Activated CD4-positive, alpha-beta T cell treated with anti-CD3 and anti-CD28 coated beads for 4 hours (primary cell): ENCODE measurements at places on chromosomes 11 and 22.
A peak's percentile ranks its signal among the peaks of the same experiment; 100 is the strongest.

- no peak for DNase-seq
These were observed 10.0 kb upstream of the AMBRA1 start for GRCh38 chr11:46603704-46604308.

DNA sequence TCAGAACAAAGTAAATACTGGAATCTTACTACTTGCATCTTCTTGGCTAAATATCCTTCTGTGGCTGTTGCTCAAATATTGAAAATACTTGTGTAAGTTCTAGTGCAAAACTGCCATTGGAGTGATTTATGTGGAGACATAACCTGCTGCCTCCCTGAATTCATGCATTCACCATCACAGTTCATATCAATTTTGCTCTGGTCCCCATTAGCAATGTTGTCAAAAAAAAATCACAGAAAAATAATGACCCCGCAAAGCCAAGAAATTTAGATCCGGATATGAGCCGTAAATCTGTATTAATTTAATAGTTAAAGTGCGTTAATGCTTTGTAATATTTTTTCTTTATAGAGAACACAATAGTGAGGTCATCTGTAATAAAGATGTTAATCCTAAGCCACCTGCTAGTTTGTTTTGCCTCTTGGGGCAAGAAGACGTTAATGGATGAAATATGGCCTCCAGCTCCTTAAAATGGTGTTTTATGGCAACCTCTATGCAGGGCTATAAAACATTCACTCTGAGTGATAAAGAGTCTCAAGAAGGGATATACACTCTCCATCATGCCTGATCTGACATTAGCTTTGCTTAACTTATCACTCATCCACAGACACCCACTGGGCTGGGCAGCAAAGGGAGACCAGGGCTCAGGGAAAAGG, 255.9 kb downstream of the INSC start:
- no peak for DNase-seq

DNA sequence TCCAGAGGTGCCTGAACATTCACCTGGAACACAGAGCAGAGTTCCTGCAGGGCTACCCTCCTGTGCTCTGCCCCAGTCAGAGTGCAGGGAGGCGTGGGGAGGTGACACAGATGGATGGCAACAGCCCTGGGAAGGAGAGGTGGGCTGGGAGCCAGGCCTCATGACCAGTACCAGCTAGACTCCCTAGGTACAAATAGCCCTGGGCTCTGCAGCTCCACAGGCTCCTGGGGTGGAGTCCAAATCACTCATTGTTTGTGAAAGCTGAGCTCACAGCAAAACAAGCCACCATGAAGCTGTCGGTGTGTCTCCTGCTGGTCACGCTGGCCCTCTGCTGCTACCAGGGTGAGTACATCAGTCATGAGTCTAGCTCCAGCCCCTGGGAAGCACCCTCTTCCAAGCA, at the start of gene SCGB1D2:
TSS of gene SCGB1D2 (plus strand) at position 219 of the 400 bp plus-strand sequence. CDS start at position 288, 69 bp downstream.
- no peak for DNase-seq

GRCh38 chr11:61411589-61411988, 18.2 kb downstream of the CPSF7 start:
- no peak for DNase-seq

- DNase-seq, result no peak
These were observed 89.3 kb downstream of the PRR5L start for GRCh38 chr11:36385121-36385970.

- no peak for DNase-seq
These were observed 19.8 kb upstream of the RAPSN start for GRCh38 chr11:47468598-47469214.

DNA sequence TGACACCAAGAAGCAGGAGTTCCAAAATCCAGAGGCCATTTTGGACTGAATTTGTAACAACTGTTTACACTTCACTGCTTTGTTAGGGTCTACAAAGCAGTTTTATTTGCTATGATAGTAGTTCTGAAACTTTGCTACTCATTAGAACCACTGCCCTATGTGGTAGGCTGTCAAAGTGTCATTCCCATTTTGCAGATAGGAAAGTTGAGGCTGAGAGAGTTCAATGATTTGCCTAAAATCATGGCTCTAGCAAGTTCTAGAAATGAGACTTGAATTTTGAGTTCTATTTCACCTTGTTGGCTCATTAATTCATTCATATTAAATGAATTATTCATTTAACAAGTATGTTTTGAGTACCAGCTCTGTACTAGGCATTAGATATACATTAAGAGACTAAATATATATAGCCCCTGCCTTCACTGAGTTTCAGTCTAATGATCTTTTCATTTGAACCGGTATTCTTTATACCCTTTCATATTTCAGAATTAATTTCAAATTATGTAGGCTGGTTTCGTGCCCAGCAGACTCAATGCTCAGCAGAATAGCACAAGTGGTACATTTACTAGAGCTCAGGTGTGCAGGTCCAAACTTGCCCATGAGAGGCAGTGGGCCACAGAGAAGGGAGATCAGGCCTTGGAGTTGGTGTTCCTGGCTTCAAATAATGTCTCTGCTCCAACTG, 93.5 kb downstream of the ME3 start:
- no peak for DNase-seq

DNA sequence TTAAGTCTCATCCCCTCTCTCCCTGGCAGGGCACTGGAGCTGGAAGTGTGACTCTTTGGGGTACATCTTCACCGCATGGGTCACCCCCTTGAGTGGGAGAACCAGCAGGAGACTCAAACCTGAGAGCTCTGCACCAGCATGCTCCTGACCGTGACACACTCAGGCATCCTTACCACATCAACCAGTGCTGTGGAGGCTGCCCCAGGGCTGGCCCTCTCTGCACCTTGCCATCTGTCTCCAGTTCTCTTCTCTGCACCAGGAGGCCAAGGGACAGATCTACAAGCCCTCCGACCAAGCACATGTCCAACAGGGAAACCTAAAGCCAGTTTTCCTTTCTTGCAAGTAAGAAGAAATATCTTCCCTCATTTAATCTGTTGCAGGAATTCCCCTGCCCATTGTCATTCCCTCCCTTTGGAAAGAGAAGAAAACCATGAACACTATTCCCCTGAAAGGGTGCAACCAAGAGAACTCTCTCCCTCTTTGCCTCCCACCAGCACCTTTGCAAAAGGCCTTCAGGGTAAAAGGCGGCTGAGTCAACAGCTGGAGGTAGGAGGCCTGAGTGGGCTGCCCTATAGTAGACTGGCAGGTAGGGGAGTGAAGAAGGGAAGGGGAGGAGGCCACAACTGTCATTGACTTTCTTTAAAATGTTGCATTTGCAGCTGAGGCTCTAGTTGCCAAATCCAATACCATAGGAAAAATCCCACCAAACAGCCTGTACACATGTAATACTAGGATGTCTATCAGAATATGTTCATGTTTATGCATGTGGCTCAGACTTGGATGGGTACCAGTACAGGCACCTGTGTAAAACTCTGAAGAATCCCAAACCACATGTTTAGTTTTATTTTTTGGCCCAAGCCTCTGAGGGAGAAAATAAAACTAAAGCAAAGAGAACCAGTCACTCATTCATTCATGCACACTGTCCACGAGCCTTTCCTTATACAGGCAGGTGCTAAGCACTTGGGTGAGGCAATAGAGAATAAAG, 117.0 kb downstream of the WT1 start:
- no peak for DNase-seq

GRCh38 chr11:8336356-8337129, 72.9 kb upstream of the LMO1 start:
- DNase-seq, result no peak

DNA sequence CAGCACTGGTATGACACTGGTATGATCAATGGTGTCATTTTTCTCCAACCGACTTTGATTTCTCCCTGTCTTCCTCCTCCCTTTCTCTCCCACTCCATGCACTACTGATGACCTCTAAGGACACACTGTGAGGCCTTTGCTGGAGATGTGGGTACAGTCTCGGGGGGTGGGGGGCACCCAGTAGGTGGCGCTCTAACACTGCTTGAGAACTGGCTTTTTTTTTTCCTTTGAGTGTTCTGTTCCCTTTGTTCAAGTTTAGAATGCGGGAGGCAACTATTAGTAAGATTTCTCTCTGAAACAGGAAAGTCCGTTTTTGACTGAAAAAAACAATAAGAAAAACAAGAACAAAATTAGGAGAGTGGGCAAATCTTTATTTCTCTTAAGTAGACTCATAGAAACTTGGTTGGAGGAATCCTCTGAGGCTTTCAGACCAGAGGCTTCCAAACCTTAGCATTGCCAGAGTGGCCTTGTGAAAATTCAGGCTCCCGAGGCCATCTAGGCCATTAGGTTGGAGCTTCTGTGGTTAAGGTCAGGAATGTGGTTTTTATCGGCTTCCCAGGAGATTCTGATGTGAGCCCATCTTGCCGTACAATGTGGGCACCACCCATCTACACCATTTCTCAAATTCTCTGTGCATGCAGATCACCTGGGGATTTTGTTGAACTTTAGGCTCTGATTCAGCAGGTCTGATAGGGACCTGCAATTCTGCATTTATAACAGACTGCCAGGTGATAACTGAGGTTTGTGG, 43.2 kb downstream of the PANX1 start:
- DNase-seq, result peak; percentile 27

- no peak for DNase-seq
These were observed 646.8 kb upstream of the CCDC90B start for GRCh38 chr11:83933008-83933407.

DNA sequence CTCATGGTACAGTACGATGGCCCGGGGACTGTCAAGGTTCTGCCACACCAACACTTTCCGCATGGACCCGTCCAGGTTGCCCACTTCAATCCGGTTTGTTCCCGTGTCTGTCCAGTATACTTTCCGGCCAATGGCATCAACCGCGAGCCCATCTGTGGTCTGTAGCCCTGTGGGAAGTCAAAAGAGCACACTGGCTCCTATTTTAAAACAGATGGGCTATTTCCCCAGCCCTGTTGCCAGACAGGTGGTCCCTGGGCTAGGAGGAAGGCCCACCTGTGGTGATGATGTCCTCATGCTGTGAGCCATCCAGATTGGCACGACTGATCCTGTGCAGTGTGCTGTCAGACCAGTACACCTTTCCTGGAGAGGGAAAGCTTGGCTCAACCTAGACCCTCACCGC, 30.4 kb upstream of the CKAP5 start:
- DNase-seq, result no peak

DNA sequence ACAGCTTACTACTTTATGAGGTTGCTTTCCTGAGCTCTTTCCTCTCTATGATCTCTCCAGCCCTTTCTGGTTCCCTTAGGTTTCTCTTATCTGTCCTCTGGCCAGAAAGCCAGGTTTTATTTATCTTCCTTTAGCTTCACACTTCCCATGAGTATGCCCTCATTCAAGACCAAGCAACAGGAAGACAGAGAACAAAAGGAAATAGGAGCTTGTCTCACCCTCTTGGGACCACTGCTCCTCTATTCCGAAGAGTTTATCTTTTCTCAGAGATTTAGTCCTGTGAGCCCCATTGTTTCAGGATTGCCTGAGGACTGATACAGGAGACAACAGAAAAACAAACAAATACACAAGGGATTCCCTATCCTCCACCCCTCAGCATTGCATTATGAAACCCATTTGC, 62.4 kb upstream of the CCDC179 start:
- no peak for DNase-seq

- peak; percentile 76 for DNase-seq
These were observed 14.6 kb upstream of the MIAT start for GRCh38 chr22:26642465-26643417.

GRCh38 chr11:73185680-73186293, 32.3 kb upstream of the P2RY2 start:
- DNase-seq, result no peak

- no peak for DNase-seq
These were observed 1024.5 kb downstream of the LRRC4C start for GRCh38 chr11:40434926-40435325.

GRCh38 chr11:68912254-68912653, 8.6 kb downstream of the IGHMBP2 start:
- DNase-seq, result no peak

DNA sequence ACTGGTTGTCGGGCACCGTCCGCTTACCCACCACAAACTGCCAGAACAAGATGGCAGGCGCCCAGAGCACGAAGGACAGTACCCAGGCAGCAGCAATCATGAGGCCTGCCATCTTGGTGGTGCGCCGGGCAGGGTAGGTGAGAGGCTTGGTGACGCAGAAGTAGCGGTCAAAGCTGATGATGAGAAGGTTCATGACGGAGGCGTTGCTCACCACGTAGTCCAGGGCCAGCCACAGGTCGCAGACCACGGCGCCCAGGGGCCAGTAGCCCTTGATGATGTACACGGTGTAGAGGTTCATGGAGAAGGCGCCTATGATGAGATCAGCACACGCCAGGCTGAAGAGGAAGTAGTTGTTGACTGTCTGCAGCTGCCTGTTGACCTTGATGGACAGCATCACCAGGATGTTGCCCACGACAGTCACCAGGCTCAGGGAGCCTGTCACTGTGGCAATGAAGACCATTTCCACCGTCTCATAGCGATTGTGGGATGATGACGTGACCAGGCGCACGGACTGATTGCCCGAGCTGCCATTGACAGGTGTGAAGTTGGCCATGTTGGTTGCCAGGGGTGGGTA, 4.6 kb downstream of the MDK start:
- no peak for DNase-seq

- no peak for DNase-seq
These were observed 12.6 kb downstream of the POLR2F start for GRCh38 chr22:37965940-37966664.

DNA sequence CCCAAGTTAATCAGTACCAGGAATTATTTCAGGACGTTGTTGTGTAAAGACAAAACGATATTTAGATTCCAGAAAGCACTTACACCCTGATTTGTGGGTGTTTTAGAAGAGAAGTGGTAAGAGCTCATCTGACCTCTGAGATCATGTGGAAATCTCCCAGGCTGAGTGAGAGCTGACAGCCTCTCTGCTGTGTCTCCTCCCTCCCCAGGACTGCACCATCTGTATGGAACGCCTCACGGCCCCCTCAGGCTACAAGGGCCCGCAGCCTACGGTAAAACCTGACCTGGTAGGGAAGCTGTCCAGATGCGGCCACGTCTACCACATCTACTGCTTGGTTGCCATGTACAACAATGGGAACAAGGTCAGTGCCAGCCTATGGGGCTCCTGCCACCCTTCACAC, 20.0 kb downstream of the DTX4 start:
- DNase-seq, result no peak

DNA sequence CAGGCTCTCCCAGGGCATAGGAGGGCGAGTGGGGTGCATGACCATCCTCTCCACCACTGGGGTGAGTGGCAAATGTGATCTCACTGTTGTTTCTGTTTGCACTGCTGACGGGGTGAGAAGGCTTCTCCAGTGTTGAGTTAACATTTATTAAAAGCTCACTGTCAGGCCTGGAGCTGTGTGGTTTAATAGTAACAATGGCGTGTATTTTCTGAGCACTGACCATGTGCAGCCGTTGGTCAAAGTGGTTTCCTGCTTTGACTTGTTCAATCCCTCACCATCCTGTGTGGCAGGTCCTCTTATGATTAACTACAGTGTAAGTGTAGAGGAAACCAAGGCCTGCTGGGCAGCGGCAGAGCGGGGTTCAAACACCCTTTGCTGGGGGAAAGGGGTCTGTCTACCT, 4.4 kb downstream of the A4GALT start:
- DNase-seq, result no peak

GRCh38 chr22:38289583-38290082, 16.8 kb upstream of the TMEM184B start:
- DNase-seq, result no peak

- DNase-seq, result no peak
These were observed 3.7 kb upstream of the CARNS1 start for GRCh38 chr11:67411785-67412152.

GRCh38 chr11:64694026-64694755, 28.8 kb downstream of the NRXN2 start:
- no peak for DNase-seq
